NCI-H524 treated with DMSO at 0.1 percent for 48 hours (cell line): ENCODE measurements at places on chromosomes 5 and 9.

DNA sequence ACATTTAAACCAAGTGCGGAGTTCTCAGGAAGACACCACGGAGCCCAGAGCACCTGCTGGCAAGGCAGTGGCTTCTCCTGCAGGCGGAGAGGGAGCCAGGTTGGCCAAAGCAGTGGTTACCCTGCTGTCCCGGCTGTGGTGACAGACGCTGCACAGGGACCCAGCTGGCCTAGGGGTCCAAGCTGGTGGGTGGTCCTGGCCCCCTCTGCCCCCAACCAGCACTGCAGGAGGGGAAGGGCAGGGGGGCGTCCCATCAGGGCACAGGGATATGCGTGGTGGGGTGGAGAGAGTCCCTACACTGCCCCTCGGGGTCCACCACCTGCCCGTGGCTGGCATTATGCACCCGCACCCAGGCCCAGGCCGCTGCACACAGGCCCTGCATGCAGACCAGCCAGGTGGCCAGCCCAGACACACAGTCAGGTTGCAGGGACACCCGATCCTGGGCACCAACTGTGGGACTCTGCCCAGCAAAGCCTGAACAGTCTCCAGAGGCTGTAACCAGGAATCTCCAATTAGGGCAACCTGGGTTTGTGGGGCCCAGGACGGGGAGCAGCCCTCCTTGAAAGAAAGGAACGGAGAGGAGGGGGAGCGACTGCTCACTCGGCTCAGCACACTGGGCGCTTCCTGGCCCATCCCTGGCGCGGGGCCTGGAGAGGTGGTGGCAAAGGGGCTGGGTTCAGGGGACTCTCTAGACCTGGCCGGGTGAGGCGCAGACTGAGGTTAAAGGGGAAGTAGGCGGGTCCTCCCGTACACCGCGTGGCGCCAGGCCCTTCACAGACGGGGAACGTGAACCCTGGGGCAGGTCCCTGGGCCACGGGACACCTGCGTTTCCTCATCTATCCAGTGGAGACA is 46.3 kb downstream of the NACC2 start:
- no peak for DNase-seq

DNA sequence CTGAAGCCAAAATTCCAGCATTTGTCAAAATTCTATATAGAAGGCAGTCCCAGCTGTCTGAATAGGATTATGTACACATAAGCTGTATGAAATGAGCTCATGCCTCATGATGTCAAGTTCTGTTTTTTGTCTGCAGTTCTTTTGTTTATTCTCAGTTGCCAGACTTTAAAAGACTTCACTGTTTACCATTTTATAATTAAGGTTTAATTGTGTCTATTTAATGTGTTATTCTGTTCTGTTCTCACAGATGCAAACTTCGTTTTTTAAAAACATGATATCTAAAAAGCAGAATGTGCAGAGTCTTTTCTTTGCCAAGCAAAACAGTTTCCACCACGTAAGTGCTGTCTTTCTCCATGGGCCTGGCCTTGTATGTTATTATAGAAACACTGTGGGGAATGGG is 31.1 kb downstream of the ERAP1 start:
- no peak for DNase-seq

- no peak for DNase-seq
These were observed 1.9 kb upstream of the RIC1 start for GRCh38 chr9:5626727-5627634.

- no peak for DNase-seq
These were observed 316.8 kb downstream of the MLLT3 start for GRCh38 chr9:20305452-20305851.
